ENCODE measurements at places on chromosomes 7 and 10.
A peak's percentile ranks its signal among the peaks of the same experiment; 100 is the strongest.

DNA sequence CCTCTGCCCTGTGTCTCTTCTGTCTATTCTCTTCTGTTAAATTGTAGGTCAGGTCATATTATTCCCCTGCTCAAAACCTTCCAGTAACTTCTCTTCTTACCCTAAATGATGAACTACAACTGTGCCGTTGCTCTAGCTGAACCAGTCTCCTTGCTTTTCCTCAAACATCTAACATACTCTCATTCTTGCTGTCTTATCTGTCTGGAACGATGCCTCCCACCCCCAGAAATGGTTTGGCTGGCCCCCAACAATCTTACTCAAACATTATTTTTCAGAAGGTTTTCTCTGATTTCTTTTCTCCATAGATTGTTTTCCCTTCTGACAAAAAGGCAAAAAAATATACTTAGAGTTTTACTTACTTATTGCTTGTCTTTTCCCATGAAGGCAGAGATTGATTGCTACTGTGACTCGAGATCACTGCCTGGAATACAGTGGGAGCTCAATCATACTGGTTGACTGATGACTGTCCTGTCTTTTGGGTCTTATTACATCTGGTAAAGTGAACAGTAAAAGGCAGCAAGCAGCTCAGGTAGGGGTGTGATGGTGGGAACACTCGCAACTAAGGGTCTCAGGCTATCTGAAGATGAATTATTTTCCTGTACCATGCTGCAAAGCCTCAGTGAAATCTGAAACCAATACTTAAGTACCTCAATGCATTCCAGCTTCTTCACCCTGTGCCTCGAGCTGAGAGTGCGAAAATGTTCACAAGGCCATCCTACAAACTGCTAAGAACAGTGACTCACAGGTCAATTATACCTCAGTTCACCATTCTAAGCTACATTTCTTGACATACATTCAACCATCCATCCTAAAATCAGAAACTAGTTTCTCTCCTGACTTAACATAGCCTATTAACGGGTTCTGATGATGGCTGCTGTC is 67.6 kb downstream of the DNMBP start:
- DNase-seq = no peak

GRCh38 chr10:61363006-61363405 is 90.2 kb downstream of the TMEM26 start:
- DNase-seq = no peak

GRCh38 chr10:74167443-74167842 is 16.4 kb downstream of the ADK start:
- DNase-seq = no peak

- DNase-seq = no peak
These were observed 11.5 kb downstream of the PILRA start for GRCh38 chr7:100384628-100385294.

GRCh38 chr7:151141855-151142685 is 25.4 kb downstream of the GBX1 start:
- DNase-seq = no peak

DNA sequence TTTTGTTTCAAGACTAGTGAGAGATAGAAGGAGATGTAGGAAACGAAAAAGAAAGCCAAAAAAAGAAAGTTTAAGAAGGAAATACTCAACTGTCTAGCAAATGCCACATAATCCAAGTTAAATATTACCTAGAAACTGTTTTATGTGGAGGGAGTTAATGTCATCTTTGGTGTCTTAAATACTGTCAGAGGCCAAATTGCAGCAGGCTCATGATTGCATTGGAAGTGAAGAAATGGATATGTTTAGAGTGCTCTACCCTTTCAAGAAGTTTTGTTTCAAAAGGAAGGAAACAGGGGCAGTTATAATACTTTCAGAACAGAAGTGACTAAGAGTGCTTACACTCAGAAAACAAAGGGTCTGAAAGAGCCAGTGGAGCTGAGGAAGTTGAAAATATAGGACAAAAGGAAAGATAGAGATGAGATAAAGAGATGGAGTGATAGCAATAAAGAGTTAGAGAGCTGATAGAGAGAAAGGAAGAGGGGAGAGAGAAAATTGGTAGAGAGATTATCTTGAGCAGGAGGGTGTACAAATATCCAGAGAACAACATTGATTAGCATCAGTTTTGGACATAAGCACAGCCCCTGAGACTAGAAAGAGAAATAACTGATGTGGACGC is 28.0 kb upstream of the GNAI1 start:
- DNase-seq = no peak

DNA sequence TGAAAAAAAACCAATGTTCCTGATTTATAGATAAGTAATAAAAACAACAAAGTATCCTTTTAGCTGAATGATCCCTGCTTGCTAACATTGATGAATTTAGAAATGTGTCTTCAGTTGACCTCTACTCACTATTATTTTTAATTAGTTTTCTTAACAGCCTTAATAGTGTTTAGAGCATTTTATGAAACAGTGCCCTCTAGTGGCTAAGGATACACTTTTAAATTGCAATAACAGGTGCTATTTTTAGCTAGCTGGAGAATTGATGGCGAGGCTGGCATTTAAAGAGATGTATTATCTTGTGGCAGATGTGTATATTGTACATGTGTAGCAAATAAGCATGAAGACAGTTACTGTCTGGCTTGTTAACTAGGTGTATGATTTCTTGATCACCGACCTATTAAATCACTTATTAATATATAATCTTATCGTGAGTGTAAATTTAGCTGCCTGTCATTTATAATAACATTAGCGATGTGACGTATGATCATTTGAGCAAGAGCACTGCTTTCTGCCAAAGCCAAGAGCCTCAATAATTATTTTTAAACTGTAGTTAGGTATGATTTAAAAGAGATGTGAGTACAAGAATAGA is 451.9 kb downstream of the DPP6 start:
- no peak for DNase-seq

DNA sequence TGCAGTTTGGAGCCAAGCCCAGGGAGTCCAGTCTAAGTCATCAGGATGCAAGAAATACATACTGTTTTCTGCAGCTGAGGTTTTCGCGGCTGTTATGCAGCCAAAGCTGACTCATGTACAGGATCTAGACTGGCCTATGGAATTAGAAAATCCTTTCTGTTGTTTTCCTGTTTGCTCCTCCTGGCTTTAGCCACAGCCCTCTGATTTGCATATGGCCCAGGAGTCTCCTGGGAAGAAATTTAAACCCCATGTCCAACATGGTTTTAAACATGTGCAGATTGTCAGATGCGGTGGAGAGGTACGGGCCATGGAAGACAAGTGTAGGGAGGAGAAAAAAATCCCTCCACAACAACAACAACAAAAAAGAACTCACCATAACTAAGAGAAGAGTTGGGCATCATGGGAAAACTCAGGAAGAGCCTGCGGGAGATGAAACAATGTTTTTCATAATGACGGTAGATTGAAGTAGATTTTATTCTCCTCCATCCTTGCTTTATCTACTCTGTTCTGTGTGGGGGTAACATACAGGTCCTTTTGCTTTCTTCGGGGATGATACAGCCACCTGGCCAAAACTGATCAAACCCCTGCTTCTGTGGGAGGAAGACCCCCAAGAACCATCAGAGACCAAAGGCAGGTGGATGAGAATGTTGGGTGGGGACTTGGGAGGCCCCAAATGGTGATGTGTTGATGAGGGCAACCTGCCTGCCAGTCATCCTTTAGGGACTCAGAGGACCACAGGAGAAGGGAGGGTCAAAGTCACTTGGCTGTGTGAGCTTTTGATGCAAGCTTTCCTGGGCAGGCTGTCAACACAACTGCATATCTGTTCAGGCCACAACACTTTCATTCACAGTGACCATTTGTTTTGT is 29.8 kb upstream of the GNA12 start:
- no peak for DNase-seq

DNA sequence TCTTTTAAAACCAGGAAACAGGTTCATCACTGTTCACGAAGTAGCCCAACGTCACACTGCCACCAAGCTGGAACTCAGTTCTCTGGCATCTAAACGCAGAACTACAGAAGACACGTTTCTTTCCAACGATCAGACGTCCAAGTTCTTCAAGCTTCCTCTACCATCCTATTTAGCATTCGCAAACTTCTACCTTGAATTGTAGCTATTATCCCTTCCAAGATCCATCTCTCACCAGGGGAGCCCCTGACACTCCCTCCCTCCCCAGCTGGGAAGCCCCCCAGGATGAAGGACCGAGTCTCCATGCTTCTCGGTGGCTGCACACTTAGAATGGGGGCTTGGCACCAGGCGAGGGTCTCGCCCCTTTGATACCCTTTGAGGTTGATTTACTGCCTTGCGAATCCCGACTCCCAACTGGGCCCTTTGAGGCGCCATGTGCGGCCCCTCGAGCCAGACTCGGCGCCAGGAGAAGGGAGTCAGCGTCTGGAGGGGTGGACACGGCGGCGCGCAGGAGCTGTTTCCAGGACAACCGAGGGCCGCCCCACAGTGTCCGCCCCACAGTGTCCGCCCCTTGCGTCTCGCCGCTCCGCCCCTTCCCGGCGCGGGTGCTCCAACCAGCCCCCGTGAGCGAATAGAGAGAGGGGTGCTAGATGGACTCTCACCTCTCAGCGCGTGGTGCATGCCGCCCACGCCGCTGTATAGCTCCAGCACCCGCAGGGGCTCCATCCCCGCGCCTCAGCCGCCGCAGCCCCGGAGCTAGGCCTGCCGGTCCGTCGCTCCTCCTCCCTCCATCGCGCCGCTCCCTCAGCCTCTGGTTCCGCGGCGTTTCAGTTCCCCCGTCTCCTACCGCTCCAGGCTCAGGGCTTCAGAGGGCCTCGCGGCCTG is at the start of gene TRDMT1:
TSS of gene TRDMT1 (minus strand) at position 761 of the 882 bp plus-strand sequence. CDS start at position 723, 38 bp downstream.
- DNase-seq = peak; percentile 83

- DNase-seq = peak; percentile 42
These were observed 46.2 kb downstream of the FAM53B start for GRCh38 chr10:124697837-124698544.

DNA sequence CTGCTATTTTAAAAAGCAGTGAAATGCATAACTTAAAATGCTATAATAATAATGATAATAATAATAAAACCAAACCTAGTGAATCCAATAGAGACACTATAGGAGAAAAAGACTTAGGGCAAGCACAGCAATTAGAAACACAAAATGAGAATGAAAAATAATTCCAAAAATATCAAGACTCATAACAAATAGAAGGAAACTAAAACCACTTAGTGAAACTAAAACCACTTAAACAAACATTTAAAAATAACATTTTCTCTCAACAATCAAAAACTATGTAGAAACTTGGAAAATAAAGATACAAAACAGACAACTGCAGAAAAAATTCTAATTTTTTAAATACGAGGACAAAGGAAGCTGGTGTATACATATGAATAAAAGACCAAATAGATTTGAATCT is 655.2 kb upstream of the NRG3 start:
- DNase-seq = no peak

- no peak for DNase-seq
These were observed 15.3 kb downstream of the POT1 start for GRCh38 chr7:124914298-124914697.

DNA sequence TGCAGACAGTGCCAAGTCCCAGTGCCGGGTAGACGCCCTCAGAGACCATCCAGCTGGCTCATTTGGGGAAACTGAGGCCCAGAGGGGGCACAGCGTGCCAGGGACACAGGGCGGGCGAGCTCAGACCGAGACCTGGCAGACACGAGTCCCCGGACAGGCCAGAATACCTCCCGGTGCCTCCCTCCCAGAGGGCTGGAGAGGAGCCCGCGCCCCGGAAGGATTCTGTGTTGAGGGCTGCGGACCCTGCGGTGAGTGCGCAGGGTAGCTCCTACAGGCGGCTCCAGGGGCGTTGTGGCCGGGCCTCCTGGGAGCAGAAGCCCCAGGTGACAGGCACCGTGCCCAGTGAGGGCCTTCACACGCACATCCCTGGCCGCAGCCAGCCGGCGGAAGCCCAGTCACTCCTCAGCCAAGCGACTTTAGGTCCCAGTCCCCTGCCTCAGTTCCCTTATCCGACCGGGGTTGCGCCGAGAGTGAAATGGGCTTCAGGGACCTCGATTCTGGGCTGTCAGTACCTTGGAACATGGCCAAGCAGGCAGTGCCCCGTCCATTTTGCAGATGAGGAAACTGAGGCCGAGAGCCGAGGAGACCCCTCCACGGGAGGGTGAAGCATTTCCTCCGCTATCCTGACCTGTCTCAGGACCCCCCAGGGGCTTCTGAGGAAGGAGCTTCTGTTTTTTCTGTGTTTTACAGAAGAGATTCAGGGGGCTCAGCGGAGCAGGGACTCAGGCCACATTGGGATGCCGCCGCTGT is 73.6 kb downstream of the ELFN1 start:
- DNase-seq = no peak

DNA sequence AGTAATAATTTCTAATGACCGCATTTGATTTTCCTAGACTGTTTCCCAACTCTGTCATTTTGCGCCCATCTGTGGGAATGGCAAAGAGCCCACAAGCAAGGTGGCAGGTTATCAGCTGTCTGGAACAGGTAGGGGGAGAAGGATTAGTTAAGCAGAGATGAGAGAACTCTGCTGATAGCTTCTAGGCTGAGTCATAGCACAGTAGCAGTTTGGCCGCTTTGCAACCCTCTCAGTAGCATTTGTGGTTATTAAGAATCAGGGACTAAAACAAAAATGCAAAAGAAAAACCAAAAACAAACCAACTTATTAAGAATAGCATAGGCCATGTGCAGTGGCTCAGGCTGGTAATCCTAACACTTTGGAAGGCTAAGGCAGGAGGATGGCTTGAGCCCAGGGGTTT is 602.7 kb upstream of the SORCS1 start:
- DNase-seq = no peak

DNA sequence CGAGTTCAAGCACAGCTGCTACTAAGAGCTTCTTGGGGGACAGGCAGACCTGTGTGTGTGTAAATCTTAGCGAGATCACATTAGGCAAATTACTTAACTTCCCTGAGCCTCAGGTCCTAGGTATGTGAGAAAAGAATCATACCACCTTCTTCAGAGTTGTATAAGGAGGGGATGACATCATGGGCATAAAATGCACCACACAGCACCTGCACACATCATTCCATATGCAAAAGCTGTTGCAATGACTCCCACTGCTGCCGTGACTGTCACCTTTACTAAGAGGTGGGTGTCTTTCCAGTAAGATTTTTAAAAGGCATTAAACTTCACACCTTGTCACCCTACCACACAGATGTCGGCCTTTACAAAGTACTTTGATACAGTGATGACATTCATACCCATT is 146.0 kb downstream of the FANK1 start:
- DNase-seq = no peak

DNA sequence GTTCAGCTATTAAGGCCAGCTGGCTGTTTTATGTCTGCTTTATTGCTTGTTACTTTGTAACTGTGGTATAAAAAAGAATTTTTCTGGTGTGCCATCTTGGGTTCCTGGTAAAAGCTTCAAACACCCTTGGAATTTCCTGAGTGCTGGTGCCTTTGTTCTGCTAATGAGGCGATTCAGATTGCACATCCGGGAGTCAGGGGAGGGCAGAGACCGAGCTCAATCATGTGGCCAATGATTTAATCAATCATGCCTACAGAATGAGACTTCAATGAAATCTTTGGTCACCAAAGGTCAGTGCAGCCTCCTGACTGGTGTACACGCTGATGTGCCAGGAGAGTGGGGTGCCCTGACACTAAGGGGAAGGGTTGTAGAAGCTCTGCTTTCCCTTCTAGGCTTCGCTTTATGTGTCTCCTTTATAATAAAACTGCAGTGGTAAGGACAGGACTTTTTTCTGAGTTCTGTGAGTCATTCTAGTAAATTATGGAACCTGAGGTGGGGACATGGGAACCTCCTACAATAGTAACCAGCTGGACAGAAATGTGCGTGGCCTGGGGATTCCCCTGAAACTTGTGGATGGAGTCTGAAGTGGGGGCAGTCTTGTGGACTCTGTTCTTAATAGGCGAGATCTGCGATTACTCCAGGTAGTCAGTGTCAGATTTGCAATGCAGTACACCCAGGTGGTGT is 69.4 kb upstream of the OGDHL start:
- no peak for DNase-seq

Data from activated CD8-positive, alpha-beta T cell treated with anti-CD3 and anti-CD28 coated beads, Interleukin-2, amount 10 ng/mL, durations not matched to agents 7 days and 5 days (primary cell).